Sciatic nerve (tissue), 2 donors: ENCODE measurements at places on chromosomes 2 and 18. TPM values are rescaled to one million over a fixed set of nuclear protein-coding genes. Genes with fewer than 3 reads are reported as not detected.

CNRIP1 gene
- 41.7 TPM for total RNA-seq

UGT1A3 gene
- total RNA-seq, result not detected

REG3A gene
- 2.3 TPM for total RNA-seq

SPATA3 gene
- total RNA-seq, result not detected

SPR gene
- total RNA-seq, result 14.4 TPM

GALNT3 gene
- total RNA-seq, result 2.5 TPM

SLC30A3 gene
- total RNA-seq, result not detected

FRZB gene
- total RNA-seq, result 17.1 TPM

DQX1 gene
- total RNA-seq, result not detected
